T follicular helper cell (primary cell): ENCODE measurements at places on chromosomes 1 and 21.

GRCh38 chr1:1344655-1345361 lies 4.4 kb downstream of the DVL1 start:
- no peak for DNase-seq

DNA sequence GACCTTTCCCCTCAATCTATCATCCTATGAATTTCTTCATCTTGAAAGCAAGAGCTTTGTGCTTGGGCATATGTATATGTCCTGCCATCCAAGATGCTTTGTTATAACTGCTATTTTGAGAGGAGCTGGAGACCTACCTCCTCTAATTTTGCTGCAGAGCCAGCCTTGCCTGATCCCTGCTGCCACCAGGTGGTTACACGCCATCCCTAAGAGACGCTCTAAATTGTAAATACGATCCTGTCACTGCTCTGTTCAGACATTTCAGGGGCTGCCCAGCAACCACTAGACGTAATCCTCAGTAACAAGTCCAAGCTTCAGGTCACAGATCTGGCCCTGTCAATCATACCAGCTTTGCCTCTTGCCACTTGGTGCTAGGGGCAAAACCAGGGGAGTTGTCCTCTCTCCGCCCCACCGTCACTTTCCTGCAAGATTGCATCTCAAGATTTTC lies 32.9 kb downstream of the GPA33 start:
- no peak for DNase-seq

DNA sequence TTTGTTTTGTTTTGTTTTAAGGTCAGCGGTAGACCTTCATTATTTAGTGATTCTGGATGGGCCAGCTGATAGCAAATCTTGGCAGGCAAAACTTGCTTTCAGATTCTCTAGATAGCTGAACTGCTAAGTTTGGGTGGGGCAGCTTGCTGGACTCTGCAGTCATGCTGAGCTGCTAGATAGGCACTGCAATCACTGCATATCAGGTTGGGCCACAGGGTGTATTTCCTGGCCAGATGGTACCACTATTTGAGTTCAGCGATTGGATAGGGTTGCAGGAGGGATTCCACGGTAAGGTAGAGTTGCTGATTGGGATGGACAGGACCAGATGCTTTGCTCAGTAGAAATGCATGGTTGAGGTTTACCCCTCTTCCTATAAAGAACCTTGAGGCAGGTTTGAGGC lies 579.3 kb upstream of the ADGRL4 start:
- no peak for DNase-seq

DNA sequence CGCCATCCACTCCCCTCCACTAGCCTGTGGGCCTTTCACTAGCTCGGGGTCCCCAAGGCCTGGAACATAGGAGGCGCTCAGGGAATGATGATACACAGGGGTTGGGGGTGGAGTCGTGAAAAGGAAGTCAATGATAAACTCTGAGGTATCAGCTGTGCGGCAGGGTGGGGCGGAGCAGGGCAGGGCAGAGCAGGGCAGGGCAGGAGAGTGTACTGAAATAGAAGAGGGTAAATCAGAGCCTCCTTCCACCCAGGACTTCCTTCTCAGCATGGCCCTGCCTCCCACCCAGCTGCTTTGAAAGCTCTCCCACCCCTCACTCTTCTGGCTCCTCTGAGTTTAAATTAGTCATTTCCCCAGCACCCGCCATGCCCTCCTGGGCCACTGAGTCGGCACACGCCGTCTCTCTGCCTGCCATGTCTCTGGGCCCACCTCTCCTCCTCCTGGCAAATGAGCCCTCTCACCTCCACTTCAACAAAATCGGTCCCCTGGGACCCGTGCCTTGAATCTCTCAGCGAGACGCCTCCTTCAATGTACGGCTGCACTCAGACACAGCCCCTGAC lies 16.9 kb downstream of the CAPZB start:
- DNase-seq: peak; percentile 57

GRCh38 chr1:25958465-25958864 lies 39.4 kb downstream of the PAFAH2 start:
- DNase-seq: no peak

DNA sequence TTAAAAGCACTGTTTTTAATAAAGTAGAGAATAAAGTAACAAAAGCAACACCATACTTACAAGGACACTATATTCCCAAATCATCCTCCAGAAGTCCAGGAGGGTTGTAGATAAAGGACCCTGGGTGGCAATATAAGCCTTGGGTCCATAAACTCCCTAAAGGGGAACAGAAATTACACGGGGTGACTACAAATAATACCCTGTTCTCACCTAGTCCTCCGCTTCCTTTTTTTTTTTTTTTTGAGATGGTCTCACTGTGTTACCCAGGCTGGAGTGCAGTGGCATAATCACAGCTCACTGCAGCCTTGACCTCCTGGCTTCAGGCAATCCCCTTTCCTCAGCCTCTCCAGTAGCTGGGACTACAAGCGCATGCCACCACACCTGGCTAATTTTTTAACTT lies 13.1 kb downstream of the PTPN22 start:
- no peak for DNase-seq

DNA sequence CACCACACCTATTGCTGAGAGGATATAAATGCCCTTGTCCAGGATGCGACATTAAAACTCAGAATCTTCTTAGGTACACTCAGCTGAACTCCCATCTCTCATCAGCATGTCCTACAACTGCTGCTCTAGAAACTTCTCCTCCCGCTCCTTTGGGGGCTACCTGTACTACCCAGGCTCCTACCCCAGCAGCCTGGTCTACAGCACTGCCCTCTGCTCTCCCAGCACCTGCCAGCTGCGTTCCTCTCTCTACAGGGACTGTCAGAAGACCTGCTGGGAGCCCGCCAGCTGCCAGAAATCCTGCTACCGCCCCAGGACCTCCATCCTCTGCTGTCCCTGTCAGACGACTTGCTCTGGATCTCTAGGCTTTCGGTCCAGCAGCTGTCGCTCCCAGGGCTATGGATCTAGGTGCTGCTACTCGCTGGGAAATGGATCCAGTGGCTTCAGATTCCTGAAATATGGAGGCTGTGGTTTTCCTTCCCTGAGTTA lies at the start of gene KRTAP13-4:
Gene KRTAP13-4 (plus strand): TSS at position 51 of the 486 bp plus-strand sequence. CDS start 56 bp downstream, at position 107.
- no peak for DNase-seq

DNA sequence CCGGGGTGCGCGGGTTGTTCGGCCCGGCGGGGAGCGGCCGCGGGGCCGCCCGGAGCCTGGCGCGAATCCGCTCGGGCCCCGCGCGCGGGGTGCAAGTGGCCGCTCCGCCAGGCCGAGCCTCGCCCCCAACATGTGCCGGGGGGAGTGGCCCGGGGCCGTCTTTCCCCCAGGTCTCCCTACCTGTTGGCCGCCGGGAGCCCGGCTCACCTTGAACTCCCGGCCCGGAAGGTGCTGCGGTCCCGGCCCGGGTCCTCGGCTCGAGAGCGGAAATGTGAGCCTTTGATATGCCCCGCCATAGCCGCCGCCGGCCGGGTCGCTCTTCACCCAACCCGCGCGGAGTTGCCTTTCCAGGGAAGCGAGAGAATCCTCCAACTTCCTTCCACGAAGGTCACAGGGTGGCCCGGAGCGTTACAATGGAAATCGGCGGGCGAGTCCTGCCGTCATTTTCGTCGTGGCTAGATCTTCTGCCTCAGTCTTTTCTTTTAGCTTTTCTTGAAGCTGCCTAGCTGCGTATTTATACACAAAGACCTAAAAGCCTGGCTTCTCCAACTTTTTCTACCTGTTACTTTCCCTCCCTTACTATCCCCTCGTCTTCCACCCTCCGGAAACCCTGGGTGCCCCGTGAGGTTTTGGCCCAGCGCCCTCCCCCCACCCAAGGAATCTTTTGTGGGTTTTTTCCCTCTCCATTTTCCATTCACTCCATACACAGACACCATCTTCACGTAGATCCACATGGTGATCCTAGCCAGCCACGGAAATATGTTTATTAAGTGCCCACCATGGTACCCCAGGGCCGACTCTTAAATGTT lies 867 bp downstream of the PTGFRN start:
- DNase-seq: no peak

DNA sequence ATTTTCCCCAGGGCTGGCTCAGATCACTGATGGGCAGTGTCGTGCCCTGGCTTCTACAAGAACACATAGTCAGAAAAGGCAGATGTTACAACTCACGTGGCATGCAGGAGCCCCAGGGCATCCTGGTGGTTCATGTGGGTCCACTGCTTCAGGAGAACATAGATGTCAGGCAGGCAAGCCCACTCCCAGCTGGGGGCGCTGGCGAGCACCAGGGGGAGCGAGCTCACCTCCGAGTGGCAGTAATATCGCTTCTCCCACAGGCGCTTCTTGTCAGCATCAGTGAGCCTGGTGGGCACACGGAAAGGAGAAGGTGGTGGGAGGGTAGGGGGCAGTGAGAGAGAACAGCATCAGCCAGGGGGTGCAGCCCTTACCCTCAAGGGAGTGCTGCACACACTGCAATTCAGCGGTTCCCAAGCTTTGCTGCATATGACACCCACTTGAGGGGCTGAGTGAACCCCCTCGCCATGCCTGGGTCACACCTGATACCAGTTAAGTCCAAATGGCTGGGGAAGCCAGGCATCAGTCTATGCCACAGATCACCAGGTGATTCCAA lies 34.3 kb upstream of the PPP1R15B start:
- DNase-seq: peak; percentile 27

DNA sequence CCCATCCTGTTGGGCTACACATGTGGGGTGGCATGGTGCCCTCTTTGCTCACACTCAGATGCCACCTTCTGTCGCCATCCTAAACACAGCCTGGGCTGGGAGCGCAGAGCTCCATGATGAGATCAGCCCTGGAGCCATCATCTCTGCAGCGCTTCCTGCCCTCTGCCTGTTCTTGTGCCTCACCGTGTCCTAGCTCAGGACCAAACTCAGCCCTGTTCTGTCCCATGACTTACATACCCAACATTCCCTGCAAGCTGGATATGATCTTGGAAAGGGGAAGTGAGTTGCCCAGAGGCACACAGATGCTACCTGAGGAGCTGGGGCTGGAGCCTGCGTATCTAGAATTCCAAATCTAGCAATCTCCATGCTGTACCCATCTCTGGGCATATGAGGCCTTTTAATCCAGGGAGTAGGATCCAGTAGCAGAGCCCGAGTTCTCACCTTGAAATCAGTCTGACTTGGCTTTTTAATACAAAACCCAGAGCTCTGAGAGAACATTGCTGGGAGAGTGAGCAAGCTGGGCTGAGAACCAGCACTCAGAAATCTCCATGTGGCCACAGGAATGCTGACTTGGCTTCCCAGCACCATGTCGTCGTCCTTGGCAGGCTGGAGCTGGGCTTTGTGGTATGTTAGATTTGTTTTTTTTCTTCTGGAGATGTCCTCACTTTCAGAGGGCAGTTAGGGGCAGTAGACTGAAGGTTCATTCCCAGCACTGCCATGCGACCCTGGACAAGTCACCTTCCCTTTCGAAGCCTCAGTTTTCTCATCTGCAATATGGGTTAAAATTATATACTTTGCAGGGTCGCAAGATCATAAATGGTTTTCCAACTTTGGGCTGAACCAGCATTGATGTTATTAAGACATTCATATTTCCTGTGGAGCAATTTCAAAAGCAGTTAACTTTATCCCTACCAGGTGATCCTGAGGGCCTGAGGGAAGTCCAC lies 2.6 kb downstream of the ALPL start:
- no peak for DNase-seq

- DNase-seq: no peak
Observed at GRCh38 chr1:244370060-244370637, 81.6 kb downstream of the ADSS2 start.

GRCh38 chr1:42429603-42430002 lies 26.2 kb downstream of the ZMYND12 start:
- no peak for DNase-seq

GRCh38 chr21:14491269-14491681 lies 54.8 kb downstream of the SAMSN1 start:
- DNase-seq: no peak

DNA sequence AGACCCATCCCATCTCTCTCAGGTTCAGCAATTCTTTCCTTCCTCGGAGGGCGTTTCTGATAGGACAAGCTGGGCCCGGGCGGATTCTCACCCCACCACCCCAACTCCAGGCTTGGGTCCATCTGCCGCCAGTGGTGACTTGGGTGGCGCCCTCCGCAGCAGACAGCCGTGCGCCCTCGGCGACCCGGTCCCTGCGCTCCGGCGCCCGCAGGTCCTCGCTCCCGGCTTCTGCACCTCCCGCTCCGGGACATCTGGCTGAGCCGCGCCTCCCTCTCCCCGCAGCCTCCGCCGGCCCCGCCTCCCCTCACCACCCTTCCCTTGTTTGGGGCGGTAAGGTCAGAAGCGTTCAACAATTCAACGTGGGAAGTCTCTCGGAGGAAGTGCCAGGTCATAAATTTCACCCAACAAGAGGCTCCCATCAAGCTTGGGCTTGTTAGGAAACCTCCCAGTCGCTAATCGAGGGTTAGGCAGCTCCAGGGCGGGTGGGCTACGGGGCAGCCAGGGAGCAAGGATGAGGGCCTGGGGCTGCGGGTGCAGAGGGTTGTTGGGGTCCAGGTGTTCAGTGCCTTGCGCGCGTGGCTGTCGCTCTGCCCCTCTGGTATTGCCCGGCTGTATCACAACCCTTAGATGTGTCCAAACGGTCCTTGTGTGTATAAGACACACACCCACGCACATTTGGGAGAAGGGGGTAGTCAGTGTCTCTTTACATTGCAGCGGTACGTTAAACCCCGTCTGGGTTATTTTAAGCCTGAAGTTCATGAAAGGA lies 39.8 kb downstream of the OLIG1 start:
- no peak for DNase-seq

GRCh38 chr1:237901299-237901934 lies 10.7 kb upstream of the ZP4 start:
- no peak for DNase-seq

GRCh38 chr1:112956544-112957132 lies 642 bp upstream of the SLC16A1 start:
- DNase-seq: peak; percentile 7

DNA sequence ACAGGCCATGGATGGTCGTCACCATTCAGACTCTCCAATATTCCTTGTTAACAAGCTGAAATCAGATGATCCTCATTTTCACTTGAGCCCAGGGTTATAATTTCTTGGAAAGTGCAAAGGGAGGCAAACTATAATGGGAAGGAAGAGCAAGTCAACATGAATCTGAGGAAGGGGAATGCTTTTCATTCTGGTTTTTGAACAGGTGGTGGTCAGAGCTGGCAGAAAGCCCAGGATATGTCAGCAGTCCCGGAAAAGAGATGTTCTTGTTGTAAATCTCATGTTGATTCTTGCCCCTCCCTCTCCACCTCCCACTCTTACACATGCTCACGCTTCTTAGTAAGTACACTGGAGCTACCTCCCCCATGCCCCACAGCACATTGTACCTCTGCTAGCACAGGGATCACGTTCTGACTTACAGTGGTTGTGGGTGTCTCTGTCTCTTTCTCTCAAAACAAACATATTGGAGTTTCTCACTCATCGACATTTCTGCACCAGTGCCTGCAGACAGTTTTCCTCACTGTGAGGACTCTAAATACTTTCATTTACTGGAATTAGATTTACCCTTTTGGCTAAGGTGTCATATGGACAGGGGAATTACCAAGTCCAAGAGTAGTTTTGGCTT lies 77.6 kb downstream of the XCL2 start:
- DNase-seq: no peak
